ENCODE measurements at places on chromosomes 12 and 14.
A peak's percentile ranks its signal among the peaks of the same experiment; 100 is the strongest.

DNA sequence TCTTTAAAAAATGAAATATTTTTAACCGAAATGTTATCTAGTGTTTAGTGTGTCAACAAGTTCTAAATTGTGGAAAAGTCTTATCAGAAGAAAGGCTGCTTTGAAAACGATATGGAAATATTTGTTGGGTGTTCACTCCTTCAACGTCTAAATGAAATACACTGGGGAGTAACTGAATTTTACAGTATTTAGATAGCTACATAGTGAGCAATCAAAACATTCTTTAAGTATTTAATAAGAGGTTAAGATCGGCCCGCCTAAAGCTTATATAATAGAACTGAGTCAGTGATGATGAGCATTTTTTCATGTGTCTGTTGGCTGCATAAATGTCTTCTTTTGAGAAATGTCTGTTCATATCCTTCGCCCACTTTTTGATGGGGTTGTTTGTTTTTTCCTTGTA is 228.3 kb downstream of the RAD51B start:
- DNase-seq: peak; percentile 25

- no peak for DNase-seq
Observed at GRCh38 chr14:64701660-64702059, 2.6 kb upstream of the PLEKHG3 start.

DNA sequence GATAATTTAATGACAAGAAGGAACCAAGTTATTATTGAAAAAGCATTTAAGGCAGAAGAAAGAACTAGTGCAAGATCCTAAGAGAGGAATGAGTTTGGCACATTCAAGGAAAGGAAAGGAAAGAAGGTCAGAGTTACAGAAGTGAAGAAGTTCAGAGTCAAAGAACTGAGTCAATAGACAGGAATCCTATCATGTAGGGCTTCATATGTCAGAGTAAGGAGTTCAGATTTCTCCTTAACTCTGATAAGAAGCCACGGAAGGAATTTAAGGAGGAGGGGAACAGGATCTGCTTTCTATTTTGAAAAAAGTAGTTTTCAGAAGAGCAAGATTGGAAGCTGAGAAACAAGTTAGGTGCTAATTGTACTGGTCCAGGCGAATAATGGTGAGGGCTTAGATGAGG is 223.1 kb upstream of the FOXN3 start:
- no peak for DNase-seq

GRCh38 chr12:126668538-126668937 is 1598.4 kb upstream of the TMEM132C start:
- peak; percentile 70 for DNase-seq

GRCh38 chr14:82445810-82446570 is 912.3 kb upstream of the SEL1L start:
- no peak for DNase-seq

GRCh38 chr14:57205938-57206337 is 62.8 kb downstream of the EXOC5 start:
- DNase-seq: no peak

DNA sequence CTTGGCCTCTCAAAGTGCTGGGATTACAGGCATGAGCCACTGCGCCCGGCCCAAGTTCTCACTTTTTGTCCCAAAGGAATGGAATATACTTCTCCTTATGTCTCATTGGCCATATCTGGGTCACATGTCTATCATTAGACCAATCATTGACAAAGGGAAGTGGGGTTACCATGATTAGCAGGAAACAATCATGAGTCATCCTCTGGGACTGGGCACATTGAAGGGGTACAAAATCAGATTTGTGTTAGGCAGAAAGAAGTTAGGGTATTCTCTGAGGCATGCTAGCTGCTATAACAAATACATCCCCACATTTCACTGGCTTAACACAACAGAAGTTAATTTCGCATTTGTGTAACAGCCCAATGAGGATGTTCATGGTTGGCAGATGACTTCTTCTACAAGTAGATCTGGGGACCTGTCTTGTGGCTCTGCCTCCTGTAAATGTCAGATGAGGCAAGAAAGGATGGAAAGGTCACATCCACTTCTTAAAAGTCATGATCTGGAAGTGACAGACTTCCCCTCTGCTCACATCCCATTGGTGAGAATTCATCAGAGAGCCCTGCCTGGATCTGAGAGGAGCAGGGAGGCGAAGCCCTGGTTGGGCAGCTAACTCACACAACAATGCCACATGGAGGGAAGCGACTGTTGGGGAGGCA is 3.1 kb downstream of the CCDC63 start:
- DNase-seq: no peak

- no peak for DNase-seq
Observed at GRCh38 chr12:120468821-120469449, 613 bp downstream of the SRSF9 start.

GRCh38 chr14:93183596-93184317 is 940 bp downstream of the MOAP1 start:
- DNase-seq: no peak

GRCh38 chr14:47189911-47190484 is 485.4 kb downstream of the MDGA2 start:
- no peak for DNase-seq

DNA sequence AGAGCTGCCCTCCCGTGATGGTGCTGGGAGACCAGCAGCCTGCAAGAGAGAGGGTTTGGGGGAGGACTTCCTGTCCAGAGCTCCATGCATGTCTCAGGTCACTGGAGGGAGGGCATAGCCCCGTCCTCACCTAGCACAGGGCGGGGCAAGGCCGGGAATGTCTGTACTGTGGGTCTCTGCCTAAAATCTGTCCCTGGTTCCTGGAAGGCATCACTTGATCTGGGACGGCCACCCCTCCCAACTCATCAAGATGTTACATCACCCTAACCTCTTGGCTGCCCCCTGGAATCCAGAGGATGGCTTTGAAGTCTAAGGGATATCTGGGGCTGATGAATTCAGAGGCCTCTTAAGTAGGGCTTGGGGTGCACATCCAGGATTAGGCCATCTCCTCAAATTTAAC is 37.0 kb upstream of the MEG3 start:
- DNase-seq: no peak

- peak; percentile 56 for DNase-seq
Observed at GRCh38 chr14:28321475-28322244, 444.9 kb upstream of the FOXG1 start.

DNA sequence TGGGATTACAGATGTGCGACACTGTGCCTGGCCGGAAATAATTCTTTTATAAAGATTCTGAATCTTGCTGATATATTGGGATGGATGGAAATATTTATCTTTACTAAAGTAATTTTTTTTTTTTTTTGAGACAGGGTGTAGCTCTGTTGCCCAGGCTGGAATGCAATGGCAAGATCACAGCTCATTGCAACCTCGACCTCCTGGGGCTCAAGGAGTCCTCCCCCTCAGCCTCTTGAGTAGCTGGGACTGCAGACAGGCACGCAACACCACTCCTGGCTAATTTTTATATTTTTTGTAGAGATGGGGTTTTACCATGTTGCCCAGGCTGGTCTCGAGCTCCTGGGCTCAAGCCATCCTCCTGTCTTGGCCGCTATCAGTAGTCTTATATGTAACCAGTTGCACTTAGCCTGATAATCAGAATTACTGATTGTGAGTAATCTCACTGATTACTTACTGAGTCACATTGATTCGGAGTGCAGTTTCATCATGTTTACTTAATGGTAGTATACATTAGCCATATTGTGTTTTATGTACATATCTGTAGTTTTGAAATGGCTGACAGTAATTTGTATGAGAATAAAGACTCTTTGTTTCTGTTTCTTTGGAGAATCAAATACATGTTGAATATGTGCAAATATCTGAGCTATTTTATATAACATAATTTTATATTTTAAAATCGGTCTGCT is 50.4 kb upstream of the LRTM2 start:
- no peak for DNase-seq

- no peak for DNase-seq
Observed at GRCh38 chr14:92481386-92481785, 32.2 kb upstream of the RIN3 start.

DNA sequence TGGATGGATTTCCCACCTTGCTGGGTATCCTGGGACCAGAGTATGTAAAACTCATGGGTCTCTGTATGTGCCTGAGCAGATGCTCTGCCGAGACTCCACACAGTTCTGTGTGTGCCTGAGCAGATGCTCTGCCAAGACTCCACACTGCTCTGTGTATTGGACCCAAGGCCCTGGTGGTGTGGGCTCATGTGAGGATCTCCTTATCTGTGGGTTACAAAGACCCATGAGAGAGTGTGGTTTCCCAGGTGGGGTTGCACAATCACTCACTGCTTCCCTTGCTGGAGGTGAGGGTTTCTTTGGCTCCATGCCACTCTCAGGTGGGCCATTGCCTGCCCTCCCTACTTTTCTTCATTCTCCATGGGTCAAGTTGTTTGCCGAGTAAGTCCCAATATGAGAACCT is 141.5 kb downstream of the TBC1D30 start:
- DNase-seq: no peak

DNA sequence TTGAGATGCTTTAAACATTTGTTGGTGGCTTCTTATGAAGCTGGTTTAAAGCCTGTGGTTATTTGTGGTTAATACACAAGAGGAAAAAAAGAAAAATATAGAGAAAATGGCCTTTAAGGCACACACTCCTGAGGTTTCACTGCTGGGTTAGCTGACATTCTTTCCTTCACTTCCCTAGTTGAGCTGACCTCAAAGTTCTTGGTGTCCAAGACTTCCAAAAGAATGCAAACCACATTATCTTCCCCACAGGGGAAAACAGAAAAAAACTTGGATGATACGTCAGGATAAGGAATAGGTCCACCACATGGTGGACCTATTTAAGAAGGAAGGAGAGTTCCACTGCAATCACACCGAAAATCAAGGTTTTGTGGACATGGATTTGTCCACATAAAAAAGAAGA is 94.3 kb downstream of the SLC25A21 start:
- DNase-seq: no peak

- DNase-seq: no peak
Observed at GRCh38 chr14:73232984-73233383, 4.3 kb upstream of the PAPLN start.

- no peak for DNase-seq
Observed at GRCh38 chr14:88975043-88975830, 150.8 kb downstream of the TTC8 start.

GRCh38 chr14:68593806-68594536 is 198.9 kb downstream of the ZFP36L1 start:
- peak; percentile 30 for DNase-seq

- DNase-seq: no peak
Observed at GRCh38 chr12:48990552-48990951, 8.6 kb downstream of the DDN start.

DNA sequence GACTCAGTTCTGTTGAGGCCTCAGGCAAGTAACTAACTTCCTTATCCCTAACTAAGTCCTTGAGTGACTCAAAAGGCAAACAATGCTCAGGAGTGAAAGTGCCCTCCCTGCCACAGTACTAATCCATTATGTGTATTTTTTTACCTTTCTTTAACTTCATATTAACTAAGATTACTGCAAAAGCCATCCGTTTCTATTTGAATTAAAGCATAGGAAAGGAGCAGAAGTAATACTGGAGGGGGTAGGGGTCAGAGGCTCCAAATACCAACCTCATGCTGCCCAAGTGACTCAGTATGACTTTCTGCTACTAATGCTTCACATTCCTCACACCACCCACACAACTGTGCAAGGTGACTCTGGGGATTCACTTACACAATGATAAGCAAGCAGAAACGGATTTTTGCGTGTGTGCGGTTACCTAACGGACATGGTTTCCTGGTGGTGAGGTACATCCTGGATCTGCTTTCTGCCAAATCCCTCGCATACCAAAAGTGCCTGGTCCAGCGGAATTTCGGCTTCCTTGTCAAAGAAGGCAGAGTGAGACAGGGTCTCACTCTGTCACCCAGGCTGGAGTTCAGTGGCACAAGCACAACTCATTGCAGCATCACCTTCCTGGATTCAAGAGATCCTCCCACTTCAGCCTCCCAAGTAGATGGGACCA is 25.1 kb downstream of the MOK start:
- DNase-seq: no peak

GRCh38 chr12:100337727-100338126 is 19.1 kb upstream of the SLC17A8 start:
- DNase-seq: no peak
